RPMI8226 (cell line): ENCODE measurements at places on chromosomes 13 and 19.

- no peak for DNase-seq
These were observed 13.6 kb upstream of the ANGPTL8 start for GRCh38 chr19:11225815-11226214.

GRCh38 chr19:408902-409515 lies at the start of gene C2CD4C:
C2CD4C (minus strand) TSS chr19:409147; CDS start chr19:408361, 786 bp downstream.
- DNase-seq: no peak

DNA sequence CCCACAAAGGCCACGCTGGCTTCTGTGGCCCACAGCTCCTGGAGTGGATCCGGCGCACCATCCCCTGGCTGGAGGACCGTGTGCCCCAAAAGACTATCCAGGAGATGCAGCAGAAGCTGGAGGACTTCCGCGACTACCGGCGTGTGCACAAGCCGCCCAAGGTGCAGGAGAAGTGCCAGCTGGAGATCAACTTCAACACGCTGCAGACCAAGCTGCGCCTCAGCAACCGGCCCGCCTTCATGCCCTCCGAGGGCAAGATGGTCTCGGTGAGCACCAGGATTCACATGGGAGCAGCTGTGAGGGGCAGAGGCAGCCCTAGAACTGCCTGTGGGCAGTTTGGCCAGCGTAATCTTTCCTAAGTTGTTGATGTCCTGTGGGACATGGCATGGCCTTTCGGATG lies 27.2 kb downstream of the CAPN12 start:
- DNase-seq: no peak

DNA sequence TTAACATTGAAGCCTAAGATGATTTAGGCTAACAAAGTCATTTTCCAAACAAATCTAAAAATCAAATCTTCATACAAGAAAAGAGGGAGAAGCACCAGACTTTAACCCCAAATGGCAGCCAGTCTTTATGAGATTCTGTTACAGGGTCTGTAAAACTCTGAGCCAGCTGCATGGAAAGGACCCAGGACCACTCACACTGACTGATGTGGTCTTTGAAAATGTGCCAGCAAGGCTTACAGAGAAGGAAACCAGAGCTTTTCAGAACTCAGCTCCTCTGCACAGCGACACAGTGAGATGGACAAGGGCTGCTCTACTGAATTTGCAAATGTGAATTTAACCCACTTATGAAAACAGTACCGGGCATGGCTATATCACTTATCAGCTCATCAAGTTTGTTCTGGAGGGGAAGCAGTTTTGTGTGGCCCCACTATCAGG lies 98.8 kb upstream of the SERP2 start:
- DNase-seq: no peak

- DNase-seq: no peak
These were observed 223.1 kb downstream of the NBEA start for GRCh38 chr13:35165205-35165604.

DNA sequence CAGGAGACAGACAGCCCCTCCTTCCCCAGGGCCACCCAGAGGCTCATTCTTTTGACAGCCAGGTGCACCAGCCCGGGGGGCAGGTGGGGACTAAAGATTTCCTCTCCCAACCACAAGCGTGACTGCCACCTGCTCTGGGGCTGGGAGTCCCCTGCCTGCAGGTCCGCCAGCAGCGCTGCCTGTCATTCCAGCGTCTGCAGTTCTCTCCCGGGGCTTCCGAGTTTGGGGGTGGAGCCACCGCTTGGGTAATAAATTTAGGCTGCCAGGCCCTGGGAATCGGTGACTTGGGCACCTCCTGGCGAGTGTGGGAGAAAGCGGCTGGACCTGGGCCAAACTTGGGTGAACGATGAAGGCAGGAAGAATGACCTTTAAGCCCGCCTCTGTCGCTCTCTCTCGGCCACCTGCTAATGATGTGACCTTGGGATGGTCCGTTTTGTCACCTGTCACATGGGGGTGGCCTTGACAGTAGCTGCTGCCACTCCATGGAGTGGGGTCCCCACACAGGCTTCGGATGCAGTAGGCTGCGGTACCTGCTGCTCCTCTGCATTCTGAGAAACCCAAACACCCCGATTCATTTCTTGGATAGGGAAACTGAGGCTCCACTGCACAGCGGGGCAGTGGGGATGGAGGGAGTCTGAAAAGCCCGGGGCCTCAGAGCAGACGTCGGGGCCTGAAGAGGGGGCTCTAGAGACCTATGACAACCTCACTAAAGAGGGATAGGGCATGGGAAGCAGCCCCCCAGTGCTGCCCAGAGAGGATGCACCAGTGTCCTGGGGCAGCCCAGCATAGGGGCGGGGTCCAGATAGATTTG lies 12.8 kb downstream of the FUT6 start:
- peak; percentile 96 for DNase-seq

DNA sequence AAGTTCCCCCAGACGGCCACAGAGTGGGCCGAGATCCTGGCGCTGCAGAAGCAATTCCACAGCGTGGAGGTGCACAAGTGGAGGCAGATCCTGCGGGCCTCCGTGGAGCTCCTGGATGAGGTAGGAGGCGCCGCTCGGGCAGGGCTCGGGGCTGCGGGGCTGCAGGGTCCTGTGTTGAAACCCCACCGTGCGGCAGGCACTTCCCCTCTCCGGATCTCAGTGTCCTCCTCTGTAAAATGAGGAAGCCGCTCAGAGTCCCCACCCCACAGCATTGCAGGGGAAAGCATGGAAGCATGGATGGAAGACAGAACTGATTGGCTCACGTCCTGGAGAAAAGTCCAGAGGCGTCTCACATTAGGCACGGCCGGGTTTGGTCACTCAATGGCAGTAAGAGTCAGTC lies 6.8 kb upstream of the SCN1B start:
- no peak for DNase-seq

DNA sequence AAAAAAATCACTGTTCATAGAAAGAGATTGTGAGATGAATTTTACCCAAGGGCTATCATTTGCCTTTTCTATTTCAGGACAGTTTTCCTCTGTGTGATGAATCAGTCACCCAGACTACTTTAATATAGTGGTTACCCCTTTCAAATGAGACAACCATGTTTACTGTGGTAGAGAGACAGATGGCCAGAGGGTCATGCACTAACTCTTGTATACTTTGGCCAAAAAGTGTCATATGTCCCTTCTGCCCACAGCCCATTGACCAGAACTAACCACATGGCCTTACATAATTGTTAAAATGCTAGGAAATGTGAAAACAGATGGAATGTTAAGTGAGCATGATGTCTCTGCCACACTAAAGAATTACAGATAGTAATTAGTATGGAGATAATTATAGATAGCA lies 498.7 kb downstream of the DACH1 start:
- DNase-seq: no peak

DNA sequence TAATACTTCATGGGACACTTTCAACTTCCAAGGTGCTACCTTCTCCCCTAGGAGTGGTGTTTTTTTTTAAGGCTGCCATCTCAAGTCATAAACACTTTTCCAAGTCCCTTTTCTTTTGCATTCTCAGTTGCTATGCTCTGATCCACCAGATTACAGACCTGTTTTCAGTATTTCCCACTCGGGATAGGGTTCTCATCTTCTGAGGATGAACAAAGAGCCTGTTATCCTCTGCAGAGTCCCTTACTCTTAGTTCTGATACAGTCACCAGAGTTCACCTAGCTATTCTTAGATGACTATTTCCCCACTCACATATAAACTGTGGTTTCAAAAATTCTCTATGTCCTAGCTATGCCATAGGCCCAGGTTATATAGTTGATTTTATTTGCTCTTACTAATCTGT lies 15.9 kb downstream of the ZDHHC20 start:
- DNase-seq: no peak
